IPS DF 6.9 (cell line): ENCODE measurements at places on chromosomes 7 and 10.

GRCh38 chr7:46150202-46150601 is 229.1 kb upstream of the IGFBP3 start:
- no peaks in the 10 kb centered on the region for H3K4me1 ChIP-seq
- no peaks in the 10 kb centered on the region for H3K27me3 ChIP-seq
- no peak overlapping the region for H3K4me3 ChIP-seq
- H3K27ac ChIP-seq, result no peak overlapping the region
- H3K36me3 ChIP-seq, result no peaks in the 10 kb centered on the region

GRCh38 chr7:111470998-111471397 is 91.3 kb downstream of the IMMP2L start:
- no peak overlapping the region for H3K27ac ChIP-seq
- no peaks in the 10 kb centered on the region for H3K4me1 ChIP-seq
- H3K27me3 ChIP-seq, result no peaks in the 10 kb centered on the region
- DNase-seq, result no peak
- H3K4me3 ChIP-seq, result no peak overlapping the region

- H3K4me1 ChIP-seq, result peaks cover 3% of the 10 kb centered on the region; the same call in 1 of the 2 replicates
- H3K27me3 ChIP-seq, result peaks cover 14% of the 10 kb centered on the region
- no peaks in the 10 kb centered on the region for H3K36me3 ChIP-seq
- peak overlapping the region; percentile 26; the same call in 1 of the 2 replicates for H3K4me3 ChIP-seq
- no peak for DNase-seq
- H3K27ac ChIP-seq, result no peak overlapping the region
Measured at GRCh38 chr10:110211465-110211843, 4.0 kb downstream of the MXI1 start.

DNA sequence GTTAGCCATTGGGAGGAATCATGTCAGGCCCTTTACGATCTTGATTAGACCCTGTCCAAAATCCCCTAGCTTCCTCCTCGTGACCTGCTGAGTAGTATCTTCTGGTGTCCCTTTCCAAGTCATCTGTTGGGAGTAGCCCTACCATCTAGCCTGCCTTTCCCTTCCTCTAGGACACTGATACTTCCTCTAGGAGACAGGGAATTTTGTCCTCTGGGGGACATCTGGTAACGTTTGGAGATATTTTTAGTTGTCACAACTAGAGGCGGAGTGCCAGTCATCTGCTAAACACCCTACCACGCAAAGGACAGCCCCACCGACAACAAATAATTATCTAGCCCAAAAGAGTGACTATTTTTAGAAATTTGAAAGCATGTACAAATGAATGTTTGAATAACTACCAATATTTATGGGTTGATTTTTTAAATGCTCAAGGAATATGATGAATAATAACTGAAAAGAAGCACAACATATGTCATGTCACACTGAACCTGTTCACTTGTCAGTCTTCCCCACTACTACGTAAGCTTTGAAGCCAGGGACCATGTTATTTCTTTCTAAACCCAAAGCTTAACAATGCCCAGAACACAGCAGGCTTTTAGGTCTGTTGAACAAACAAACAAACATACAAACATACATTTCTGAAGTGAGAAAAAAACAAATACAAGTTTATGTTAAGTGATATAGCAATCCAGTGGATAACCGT is 105.9 kb downstream of the ARHGAP12 start:
- no peaks in the 10 kb centered on the region for H3K36me3 ChIP-seq
- H3K27me3 ChIP-seq, result no peaks in the 10 kb centered on the region
- H3K4me1 ChIP-seq, result no peaks in the 10 kb centered on the region
- H3K27ac ChIP-seq, result no peak overlapping the region
- no peak overlapping the region for H3K4me3 ChIP-seq

GRCh38 chr7:105776986-105777910 is 99.2 kb downstream of the ATXN7L1 start:
- no peak overlapping the region for H3K27ac ChIP-seq

DNA sequence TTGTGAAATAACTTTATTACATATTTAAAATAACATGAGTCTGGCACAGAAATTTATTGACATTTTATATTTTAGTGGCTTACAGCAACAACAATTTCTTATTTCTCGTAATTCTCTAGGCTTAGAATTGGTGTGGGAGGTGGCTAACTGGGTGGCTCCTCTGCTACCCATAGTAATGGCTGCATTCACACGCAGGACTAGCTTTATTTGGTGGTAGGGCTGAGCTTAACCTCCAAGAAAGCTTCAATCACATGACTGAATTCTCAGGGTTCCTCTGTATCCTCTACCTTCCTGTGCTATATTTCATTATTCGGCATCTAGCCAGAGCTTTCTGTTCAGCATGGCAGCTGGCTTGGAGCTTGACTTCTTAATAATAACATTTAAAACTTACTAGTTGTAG is 138.8 kb downstream of the ZWINT start:
- no peak for DNase-seq
- no peaks in the 10 kb centered on the region for H3K27me3 ChIP-seq
- no peaks in the 10 kb centered on the region for H3K36me3 ChIP-seq
- no peak overlapping the region for H3K27ac ChIP-seq
- no peak overlapping the region for H3K4me3 ChIP-seq
- H3K4me1 ChIP-seq, result no peaks in the 10 kb centered on the region; the same call in 1 of the 2 replicates

GRCh38 chr10:129272866-129273650 is 194.0 kb upstream of the MGMT start:
- no peak overlapping the region for H3K4me3 ChIP-seq
- no peaks in the 10 kb centered on the region for H3K36me3 ChIP-seq
- no peak overlapping the region for H3K27ac ChIP-seq
- no peak for DNase-seq
- H3K27me3 ChIP-seq, result no peaks in the 10 kb centered on the region

DNA sequence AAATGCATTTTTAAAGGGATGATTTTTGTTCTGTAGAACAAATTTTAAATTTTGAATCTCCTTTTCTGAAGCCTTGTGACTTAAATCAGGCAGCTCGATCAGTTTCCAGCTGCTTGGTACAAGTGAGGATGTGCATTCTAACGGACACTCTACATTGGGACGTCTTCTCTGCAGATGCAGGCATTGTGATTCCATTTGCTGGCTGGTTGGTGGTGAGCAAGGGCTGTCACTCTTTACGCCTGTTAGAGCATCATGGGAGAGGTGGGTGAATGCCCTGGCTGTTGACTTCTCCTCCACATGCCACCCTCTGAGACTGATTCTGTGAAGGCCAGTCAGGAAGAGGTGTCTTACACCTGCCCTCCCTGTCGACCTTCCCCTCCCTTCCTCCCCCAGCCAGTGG is 240.5 kb upstream of the RNF32 start:
- no peak for DNase-seq
- H3K4me1 ChIP-seq, result no peaks in the 10 kb centered on the region; the same call in 1 of the 2 replicates
- H3K27ac ChIP-seq, result no peak overlapping the region
- no peaks in the 10 kb centered on the region for H3K27me3 ChIP-seq

GRCh38 chr10:113137941-113138685 is 188.1 kb downstream of the TCF7L2 start:
- H3K4me3 ChIP-seq, result no peak overlapping the region
- H3K4me1 ChIP-seq, result peaks cover 20% of the 10 kb centered on the region
- H3K27me3 ChIP-seq, result no peaks in the 10 kb centered on the region
- H3K36me3 ChIP-seq, result peaks cover 3% of the 10 kb centered on the region; the same call in 1 of the 2 replicates
- H3K27ac ChIP-seq, result no peak overlapping the region

DNA sequence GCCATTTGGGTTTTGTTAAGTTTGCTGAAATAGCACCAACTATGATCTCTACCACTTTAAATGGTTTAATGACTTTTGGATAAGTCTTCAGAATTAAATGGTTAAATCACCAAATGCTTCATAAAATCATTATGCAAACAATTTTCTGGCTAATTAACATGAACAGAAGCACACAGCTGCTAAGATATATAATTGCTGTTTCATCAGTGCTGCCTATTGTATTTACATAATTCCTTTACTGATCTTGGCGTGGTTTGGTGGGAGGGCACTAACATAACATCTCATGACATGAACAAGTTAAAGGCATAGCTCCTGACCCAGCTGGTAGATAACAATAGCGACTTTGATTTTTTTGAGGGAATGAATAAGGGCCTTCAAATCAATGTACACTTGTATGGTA is 94.1 kb downstream of the FZD1 start:
- no peaks in the 10 kb centered on the region for H3K36me3 ChIP-seq
- DNase-seq, result no peak
- H3K27me3 ChIP-seq, result peaks cover 47% of the 10 kb centered on the region
- H3K4me1 ChIP-seq, result peaks cover 2% of the 10 kb centered on the region; the same call in 1 of the 2 replicates

DNA sequence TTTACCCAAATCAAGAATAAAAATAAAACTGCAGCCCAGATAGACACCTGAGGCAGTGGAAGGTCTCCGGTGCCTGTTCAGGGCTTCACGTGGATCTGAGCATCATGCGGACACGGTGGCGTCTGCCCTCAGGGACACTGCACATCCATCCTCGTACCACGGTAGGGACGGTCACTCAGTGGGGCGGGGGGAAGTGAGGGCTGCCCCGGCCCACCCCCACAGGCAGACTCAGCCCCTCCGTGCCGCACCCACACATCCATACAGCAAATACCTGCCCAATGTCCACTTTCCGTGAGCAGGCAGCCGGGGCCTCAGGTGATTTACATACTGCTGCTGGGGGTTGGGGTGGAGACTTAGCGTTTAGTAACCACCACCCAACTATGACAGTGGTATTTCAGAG is 207.8 kb downstream of the DIP2C start:
- H3K4me3 ChIP-seq, result no peak overlapping the region
- H3K27me3 ChIP-seq, result no peaks in the 10 kb centered on the region
- H3K36me3 ChIP-seq, result no peaks in the 10 kb centered on the region
- H3K27ac ChIP-seq, result no peak overlapping the region
- DNase-seq, result no peak

DNA sequence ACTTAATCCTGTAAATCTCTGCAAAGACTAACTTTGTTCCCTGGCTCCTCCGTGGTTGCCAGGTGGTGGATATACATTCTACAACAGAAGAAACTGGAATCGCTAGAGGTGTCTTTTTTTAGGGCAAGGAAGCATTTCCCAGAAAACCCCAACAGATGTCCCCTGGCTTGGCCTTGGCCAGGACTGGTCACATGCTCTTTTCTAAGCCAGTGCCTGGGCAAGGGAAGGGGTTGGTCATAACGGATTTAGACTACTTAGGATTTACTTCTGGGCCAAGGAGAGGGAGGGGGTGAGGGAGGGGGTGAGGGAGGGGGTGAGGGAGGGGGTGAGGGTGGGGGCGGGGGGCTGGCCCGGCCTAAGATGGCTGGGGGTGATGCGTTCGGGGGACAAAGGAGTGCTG is 105.7 kb downstream of the SNX10 start:
- 0 out of 2 replicates have a peak, but pooled peaks cover 2% of the 10 kb centered on the region for H3K4me1 ChIP-seq
- H3K27ac ChIP-seq, result no peak overlapping the region
- H3K4me3 ChIP-seq, result no peak overlapping the region
- no peak for DNase-seq
- H3K27me3 ChIP-seq, result no peaks in the 10 kb centered on the region

DNA sequence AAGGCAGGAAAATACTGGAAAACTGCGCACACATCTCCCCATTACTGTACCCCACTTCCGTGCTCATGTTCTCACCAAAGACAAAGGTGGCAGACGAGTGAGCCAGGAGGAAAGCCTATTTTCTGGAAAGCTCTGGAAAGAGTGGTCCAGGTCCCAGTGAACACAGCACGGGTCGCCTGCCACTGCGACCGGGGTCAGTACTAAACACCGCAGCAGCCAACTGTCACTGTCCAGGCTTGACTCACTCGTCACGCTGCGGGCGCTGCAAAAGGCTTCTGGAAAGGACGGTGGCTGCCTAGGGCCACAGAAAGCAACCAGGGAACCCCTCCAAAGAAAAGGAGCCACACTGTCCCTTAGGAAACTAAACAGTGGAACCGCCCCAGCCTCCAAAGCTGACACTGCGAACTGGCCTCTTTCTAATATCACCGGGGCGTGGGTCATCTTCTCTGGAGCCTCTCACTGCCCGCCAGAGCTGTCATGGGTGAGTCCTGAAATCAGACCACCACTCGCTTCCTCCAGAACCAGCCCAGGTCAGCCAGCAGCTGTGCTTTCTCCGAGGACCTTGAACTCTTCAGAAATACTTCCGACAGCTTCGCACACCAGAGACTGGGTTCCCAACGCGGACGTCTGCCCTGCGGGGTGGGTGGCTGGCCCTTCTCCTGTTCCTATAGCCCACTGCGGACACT is 4.0 kb downstream of the RADIL start:
- no peaks in the 10 kb centered on the region for H3K36me3 ChIP-seq
- no peak overlapping the region for H3K4me3 ChIP-seq
- DNase-seq, result no peak
- no peak overlapping the region for H3K27ac ChIP-seq

DNA sequence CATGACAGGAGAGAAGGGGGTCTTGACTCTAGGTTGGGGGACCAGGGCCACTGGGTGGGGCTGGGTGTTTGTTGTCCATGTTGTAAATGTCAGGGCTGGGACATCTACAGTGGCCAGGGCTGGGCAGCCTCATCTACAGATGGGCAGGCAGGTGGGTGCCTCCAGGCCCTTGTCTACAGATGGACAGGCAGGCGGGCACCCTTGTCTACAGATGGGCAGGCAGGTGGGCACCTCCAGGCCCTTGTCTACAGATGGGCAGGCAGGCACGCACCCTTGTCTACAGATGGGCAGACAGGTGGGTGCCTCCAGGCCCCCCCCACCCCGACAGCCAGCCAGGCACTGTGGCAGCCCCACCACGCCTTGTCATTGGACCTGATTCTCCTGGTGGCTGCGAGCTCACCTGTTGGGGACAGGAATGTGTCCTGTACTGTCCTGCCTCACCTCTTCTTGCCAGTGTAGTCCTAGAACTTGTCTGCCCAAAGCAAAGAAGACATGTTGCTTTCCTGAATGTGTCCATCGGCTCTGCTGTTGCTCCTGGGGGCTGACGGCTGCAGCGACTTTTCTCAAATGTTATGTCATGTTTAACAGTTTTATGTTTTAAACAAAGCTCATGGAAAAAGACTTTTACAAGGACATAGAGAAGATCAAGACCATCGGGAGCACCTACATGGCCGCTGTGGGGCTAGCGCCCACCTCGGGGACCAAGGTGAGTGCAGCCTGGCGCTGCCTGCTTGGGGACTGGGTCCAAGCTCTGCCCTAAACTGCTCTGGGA is 129.9 kb downstream of the ADCY1 start:
- no peak overlapping the region for H3K4me3 ChIP-seq
- no peaks in the 10 kb centered on the region; the same call in 1 of the 2 replicates for H3K36me3 ChIP-seq
- DNase-seq, result no peak

- DNase-seq, result no peak
- H3K4me1 ChIP-seq, result peaks cover 2% of the 10 kb centered on the region; the same call in 1 of the 2 replicates
- H3K27me3 ChIP-seq, result no peaks in the 10 kb centered on the region
- H3K36me3 ChIP-seq, result no peaks in the 10 kb centered on the region
- H3K4me3 ChIP-seq, result no peak overlapping the region
- no peak overlapping the region for H3K27ac ChIP-seq
Measured at GRCh38 chr7:87512906-87513305, 37.4 kb upstream of the ABCB4 start.

DNA sequence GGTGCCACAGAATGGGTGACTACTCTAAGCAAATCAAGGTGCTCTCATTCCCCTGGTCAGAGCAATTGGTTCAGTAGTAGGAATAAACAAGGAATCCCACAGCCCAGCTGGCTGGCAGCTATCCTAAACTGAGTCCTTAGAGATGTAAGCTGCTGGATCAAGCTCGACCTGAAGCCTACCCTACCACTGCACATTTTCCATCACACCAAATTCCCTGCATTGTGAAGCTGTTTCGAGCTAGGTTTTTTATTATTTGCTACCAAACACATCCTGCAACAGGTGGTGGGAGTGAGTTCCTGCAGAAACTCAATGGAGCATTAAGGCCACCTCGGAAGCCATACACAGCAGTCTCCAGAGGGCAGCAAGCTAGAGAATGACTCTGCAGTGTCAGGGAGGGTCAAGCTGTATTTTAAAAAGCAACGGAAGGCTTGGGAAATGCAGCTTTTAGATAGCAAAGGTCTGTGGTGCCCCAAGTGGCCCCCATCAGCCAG is 33.7 kb upstream of the TNRC18 start:
- no peak overlapping the region for H3K27ac ChIP-seq
- no peaks in the 10 kb centered on the region for H3K27me3 ChIP-seq
- no peak for DNase-seq
- no peaks in the 10 kb centered on the region for H3K4me1 ChIP-seq
- no peaks in the 10 kb centered on the region for H3K36me3 ChIP-seq
